ENCODE measurements at places on chromosomes 6 and 20.

- no peak for DNase-seq
Observed at GRCh38 chr20:17014217-17014616, 212.6 kb upstream of the PCSK2 start.

- DNase-seq, result no peak
Observed at GRCh38 chr6:166591961-166592520, 5.6 kb upstream of the RAMACL start.

- no peak for DNase-seq
Observed at GRCh38 chr6:14889611-14890593, 356.0 kb upstream of the JARID2 start.

DNA sequence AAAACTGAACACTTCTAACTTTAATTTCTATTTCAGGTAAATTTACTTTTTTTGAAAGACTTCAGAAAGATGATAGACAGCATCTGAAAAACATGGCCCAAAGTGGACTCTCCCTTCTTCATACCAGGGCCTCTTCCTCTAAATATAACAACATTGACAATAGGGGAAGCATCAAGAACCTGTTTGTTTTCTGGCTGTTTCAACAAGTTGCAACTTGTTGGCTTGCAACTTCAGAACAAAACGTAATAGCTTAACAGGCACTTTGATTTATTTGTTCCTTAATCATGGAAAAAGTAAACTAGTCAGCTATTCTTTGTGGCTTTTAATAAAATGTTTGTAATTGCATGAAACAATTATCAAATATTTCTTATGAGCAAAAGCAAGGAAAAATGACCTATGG lies 34.3 kb downstream of the RGS17 start:
- DNase-seq, result no peak

GRCh38 chr6:135884136-135884535 lies 32.6 kb downstream of the PDE7B start:
- DNase-seq, result no peak

- no peak for DNase-seq
Observed at GRCh38 chr6:79005497-79005896, 72.6 kb downstream of the PHIP start.

GRCh38 chr6:129030215-129030614 lies 147.3 kb downstream of the LAMA2 start:
- DNase-seq, result no peak

GRCh38 chr6:30761791-30762429 lies 17.6 kb upstream of the IER3 start:
- DNase-seq, result no peak

- no peak for DNase-seq
Observed at GRCh38 chr6:47288267-47289090, 21.2 kb downstream of the TNFRSF21 start.

- DNase-seq, result no peak
Observed at GRCh38 chr6:18203786-18204185, 48.6 kb downstream of the KDM1B start.

DNA sequence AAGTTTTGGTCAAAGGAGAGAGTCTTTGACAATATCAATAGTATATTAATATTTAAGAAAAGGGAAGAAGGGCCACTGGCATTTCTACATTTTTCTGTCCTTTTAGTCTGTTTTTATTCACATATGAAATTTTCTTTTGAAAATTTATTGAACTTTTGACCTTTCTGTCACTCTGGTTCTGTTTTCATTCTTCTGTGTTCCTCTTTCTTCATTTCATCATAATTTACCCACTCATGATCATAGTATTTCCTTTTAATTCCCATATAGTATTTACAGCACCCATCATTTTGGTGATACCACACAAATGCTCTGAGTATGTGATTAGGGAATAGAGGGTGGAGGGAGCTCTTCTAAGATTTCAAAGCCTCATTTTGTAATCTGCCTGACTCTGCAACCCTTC lies 142.8 kb downstream of the GJA1 start:
- no peak for DNase-seq

GRCh38 chr6:83592770-83593394 lies 80.5 kb downstream of the PRSS35 start:
- no peak for DNase-seq

DNA sequence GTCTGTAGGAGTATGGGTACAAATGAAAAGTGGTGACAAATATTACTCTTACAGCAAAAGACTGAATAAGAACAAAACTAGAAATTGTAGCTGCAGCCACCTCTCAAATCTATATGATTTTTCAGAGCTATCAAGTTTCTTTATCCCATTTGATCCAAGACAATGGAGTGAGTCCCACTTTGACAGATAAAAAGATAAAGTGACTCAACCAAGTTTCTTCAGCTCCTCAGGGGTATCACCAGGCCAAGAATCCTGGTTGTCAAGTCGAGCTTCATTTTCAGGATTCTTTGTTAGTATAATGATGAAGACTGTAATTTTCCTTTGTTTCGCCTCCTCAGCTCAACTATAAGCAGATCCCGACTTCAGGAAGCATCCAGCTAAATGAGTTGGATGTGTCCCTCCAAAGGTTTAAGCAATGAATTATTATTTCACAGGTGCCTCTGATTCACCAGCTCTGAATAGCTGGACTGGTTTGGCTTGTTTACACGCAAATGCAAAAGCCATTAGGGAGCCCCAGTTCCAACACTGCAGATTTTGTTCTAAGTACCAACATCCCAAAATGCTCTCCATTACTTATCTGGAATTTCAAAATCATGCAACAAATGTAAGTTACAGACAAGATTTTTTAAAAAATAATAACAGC lies 238.9 kb downstream of the MAFB start:
- DNase-seq, result no peak
